ENCODE measurements at places on chromosomes 16 and 17.

DNA sequence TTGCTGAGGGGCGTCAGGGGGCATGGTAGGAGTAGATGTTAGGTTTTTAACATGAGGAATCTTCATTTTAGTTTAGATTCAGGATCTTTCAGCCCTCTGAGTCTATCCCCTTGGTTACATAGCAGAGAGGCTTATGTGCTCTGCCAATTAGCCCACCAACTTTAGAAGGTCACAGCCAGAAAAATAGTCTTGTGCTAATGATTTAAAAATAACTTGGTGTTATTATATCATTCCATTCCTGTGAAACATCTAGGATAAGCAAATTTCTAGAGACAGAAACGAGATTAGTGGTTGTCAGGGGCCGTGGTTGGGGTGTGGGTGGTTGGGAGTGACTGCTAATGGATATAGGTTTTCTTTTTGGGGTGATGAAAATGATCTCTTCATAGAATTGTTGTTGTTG is 183.7 kb downstream of the SNX29 start:
- no peak for DNase-seq

- DNase-seq = no peak
Measured at GRCh38 chr16:12639044-12639443, 164.6 kb downstream of the CPPED1 start.

DNA sequence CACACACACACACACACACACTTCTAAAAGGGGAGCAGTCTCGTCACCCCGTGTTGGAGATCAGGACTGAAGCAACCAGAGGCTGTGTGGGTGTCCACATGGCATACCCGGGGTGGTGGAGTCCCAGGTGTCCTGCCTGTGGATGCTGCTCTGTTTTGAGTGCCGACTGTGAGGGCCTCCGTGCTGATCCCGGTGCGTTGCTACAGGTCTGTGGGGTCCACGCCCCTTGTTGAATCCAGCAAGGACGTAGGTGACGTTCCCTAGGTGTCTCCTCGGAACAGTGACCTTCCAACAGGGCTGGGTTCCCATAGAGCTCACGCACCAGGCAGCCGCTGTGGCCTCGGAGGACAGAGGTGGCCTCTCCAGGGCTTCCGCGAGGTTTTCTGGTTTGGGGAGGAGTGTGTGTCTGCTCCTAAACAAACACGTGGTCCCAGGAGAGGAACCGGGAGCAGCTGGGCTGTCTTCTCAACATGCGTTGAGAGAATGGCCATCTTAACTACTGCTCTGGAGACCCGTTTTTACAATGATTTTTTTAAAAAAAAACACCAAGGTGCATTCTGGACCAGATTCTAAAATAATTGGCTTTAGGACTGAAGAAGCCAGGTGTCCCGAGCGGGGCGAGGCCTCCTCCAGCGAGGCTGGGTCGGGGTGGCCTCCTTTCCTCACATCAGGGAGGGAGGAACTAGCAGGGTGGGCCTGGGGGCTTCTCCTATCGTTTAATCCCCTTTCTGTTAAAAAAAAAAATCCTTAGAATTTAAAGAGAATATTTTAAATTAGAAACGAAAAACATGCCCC is 100.6 kb upstream of the ZNF750 start:
- DNase-seq = no peak

- no peak for DNase-seq
Measured at GRCh38 chr16:79752396-79752795, 151.9 kb upstream of the MAF start.

- no peak for DNase-seq
Measured at GRCh38 chr17:36889770-36890349, 47.4 kb upstream of the LHX1 start.

- no peak for DNase-seq
Measured at GRCh38 chr17:70527364-70527888, 358.1 kb downstream of the KCNJ2 start.

- DNase-seq = no peak
Measured at GRCh38 chr16:68227183-68227793, 8.6 kb downstream of the ESRP2 start.

DNA sequence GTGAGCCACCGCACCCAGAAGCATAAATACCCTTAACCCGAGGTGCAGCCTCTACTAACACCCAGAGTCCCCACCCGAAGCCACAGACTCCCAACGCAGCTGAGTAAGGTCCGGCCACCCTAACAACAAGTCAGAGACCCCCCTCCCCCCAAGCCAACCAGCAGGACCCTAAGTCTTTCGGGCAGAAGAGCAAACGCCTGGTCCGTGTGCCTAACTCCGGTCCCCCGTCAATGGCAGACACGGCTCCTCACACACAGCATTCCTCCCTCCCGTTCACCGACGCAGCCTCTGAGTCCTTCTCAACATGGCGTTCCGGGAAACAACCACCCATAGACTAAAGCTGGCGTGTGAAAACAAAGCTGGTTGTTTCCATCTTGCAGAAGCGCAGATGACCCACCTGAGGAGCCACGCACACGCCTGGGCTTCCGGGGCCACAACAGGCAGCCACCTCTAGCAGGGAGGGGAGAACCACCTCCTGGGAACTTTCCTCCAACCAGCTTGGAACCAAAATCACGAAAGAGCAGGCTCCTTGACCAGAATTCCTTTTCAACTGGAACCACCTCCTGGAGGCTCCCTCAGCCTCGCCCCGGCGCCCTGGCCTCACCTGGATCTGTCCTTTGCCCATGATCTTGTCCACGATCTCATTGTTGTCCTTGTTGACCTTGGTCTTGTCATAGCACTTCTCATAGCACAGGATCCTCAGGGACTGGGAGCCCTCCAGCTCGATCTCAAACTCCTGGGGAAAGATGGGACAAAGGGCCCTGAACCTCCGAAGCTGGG is 52.7 kb downstream of the TIMM22 start:
- DNase-seq = no peak

DNA sequence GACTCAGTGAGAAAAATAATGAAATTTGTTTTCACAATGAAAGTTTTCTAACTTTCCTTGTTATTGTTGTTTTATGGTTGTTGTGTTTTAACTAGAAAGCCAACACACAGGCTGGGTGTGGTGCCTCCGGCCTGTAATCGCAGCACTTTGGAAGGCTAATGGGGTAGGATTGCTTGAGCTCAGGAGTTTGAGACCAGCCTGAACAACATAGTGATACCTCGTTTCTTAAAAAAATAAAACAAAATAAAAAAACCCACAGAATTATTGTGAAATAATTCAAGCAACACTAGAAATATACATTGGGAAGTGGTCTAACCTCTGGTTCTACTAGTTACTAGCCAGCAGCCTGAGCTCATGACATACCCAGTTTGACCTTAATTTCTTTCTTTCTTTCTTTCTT is 630 bp downstream of the MILR1 start:
- DNase-seq = no peak

DNA sequence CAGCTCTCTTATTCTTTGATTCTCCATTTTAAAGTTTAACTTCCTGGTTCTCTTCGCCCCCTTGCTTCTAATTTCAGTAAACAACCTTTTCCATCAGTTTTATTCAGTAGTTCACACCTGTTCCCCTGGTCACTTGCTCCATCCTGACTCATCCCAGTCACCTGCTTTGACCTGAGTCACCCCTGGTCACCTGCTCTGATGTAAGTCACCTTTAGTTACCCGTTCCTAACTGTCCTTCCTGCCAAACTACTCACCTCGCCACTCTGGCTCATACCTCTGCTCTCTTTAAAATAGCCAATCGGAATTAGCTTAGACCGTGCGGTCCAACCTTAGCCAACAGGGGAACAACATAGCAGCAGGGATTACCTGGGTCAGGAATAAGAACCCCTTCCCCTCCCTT is 4.7 kb upstream of the NLRC5 start:
- no peak for DNase-seq
